ENCODE measurements at places on chromosomes 7 and 10.
A peak's percentile ranks its signal among the peaks of the same experiment; 100 is the strongest.

DNA sequence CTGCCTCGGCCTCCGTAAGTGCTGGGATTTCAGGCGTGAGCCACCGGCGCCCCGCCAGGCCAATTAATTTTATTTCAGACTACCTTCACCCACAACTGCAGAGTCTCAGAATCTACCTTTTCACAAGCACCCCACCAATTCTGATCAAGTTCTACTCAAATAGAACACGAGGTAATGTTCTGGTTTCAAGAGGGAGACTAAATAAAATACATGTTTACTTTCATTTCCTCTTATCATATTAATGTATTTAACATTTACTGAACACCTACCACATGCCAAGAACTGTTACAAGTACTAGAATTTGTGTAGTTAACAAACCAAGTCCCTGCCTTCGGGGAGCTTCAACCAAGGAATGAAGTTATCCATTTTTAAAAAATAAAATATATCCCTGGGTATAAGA lies 25.5 kb upstream of the RGS10 start:
- DNase-seq = no peak

DNA sequence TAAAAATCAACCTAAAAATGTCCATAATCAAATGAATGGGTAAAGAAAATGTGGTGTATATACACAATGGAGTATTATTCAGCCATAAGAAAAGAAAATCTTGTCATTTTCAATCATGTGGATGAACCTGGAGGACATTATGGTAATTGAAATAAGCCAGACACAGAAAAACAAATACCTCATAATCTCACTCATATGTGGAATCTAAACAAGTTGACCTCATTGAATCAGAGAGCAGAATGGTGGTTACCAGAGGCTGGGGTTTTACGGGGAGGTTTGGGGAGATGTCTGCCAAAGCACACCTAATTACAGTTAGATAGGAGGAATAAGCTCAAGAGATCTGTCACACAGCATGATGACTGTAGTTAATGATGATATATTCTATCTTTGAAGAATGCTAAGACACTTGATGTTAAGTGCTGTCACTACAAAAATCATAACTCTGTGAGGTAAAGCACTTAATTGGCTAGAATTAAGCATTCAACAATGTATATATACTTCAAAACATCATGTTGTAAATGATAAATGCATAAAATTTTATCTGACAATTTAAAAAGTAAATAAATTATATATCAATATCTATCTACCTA lies 39.1 kb upstream of the TNPO3 start:
- DNase-seq = no peak

DNA sequence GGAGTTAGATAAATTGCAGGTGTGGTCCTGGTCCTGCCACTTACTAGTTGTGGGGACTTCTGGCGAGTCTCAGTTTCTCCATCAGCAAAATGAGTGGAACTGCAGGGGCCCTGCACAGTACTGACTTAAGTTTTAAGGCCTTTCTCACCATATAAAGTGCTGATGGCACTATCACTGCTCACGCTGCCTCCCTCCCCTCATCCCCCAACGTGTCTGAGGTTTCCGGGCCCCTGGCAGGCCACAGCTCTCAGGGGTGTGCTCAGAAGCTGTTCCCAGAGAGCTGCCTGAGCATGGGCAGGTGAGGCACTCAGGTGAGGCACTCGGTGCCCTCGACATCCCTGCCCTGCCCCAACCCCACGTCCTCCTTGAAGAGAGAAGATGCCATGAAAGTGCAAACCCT lies 74.2 kb downstream of the VOPP1 start:
- no peak for DNase-seq

DNA sequence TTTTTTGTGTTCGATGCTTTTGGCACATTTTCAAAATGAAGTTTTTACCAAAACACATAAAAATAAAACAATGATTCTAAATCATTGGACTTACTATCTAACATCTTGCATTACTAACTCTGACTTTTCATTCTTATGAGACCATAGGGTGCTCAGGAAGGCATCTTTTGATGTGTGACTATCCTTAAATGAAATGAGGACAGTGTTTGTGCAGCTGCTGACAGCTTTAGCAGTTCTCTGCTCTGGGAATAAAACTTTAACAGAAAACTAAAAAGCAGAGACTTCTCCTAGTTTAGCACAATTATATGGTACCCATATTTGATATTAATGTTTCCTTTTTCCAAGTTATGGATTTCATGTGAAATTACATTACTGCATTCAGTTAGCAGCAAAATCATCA lies 471.6 kb downstream of the ARL4A start:
- DNase-seq = no peak

- DNase-seq = no peak
Measured at GRCh38 chr7:120725376-120726039, 132.4 kb downstream of the TSPAN12 start.

DNA sequence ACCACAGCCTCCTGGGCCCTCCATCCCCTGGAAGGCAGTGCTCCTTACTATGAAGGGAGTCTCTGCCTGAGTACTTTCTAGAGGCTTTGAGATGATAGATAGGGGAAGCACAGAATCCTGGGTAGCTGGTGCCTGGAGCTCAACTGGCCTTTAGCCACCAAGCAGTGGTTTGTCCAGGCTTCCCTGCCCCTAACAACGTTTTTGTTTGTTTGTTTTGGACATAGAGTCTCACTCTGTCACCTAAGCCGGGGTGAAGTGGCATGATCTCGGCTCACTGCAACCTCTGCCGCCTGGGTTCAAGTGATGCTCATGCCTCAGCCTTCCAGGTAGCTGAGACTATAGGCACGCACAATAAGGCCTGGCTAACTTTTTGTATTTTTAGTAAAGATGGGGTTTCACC lies 289.4 kb downstream of the PLXNA4 start:
- no peak for DNase-seq

DNA sequence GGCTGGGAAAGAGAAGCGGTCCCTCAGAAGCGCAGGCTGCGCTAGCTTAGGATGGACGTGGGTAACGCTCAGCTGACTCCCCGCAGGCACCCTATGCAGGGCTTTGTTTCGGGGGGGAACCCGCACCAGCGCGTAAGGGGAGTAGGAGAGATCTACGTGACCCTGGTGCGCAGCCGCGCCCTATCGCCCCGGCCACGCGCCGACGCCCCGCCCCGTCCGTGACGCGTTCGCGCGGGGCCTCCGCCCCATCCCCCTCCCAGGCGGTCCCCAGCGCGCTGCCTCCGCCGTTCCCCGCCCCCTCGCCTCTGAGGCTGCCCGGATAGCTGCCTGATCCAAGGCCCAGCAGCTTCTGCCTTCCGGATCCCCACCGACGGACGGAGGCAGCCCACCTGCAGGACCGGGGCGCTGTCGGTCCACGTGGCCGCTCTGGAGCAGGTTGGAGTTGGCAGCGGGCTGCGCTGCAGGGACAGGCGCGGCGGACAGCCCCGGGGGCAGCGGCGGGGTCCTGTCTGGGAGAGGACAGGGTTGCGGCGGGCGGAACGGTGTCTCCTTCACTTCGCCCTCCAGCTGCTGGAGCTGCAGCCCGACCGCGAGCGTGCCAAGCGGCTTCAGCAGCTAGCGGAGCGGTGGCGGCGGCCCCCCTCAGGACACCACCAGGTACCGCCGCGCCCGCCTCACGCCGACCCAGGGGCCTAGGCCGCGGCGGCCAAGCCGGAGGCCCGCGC lies at the start of gene VDAC2:
TSS of gene VDAC2 (plus strand) at position 515 of the 725 bp plus-strand sequence. CDS start 363 bp downstream, outside the sequence.
- DNase-seq = peak; percentile 95

GRCh38 chr7:22356701-22357310 lies at the start of gene RAPGEF5:
TSS of gene RAPGEF5 (minus strand) at chr7:22357154. CDS start at chr7:22357060, 94 bp downstream.
- DNase-seq = no peak

GRCh38 chr7:99478464-99479440 lies 6.1 kb downstream of the ZNF789 start:
- no peak for DNase-seq

DNA sequence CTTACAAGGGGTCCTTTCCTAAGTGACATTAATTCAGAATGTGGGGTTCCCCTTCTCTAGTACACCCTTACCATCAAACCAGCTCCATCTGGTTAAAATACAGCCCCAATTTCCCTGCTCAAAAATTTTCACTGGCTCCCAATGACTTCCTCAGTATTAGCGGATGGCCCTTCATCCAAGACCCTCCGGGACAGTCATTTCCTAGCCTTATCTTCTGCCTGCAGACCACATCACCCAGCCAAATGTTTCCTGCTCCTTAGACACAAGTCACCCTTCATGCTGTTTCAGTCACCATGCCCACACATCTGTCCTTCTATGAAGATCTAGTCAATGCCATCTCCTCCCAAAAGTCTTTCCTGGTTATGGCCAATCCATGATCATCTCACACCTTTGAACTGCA lies 45.2 kb downstream of the PARD3 start:
- DNase-seq = no peak

DNA sequence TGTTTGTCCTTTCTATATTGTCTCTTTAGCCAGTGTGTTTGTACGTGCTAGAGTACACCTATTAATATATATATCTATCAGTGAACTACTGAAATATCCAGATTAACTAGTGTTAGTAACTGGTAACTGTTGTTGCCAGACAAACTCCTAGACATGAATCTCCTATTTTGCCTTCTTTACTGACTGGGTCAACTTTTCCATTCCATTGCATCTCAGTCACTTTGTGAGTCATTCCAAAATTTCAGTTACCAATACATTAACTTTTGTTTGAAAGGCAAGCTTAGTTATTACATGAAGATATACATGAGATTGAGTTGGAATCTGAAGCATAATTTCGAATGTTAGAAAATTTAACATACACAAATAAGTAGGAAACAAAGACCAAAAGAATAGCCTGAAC lies 51.4 kb downstream of the BTAF1 start:
- no peak for DNase-seq

- DNase-seq = no peak
Measured at GRCh38 chr10:59585046-59585700, 124.5 kb downstream of the SLC16A9 start.

DNA sequence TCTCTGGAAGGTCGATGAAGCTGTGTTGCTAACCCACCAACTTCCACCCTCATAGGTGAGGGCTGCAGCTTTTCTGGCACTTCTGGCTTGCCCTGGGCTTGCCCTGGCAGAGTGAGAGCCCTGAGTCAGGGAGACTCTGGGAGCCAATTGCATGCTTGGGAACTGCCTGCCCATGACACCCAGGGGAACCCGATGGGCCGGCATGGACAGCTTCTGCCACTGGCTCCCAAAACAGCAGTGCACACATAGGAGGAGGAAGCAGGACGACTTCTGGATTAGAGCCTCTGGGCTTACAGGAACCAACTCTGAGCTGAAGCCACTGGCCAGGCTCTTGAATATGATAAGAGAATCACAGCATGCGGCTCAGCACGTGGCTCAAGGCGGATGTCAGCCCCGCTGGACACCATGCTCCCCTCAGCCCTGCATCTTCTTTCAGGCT lies 135.2 kb upstream of the UNC5B start:
- no peak for DNase-seq

DNA sequence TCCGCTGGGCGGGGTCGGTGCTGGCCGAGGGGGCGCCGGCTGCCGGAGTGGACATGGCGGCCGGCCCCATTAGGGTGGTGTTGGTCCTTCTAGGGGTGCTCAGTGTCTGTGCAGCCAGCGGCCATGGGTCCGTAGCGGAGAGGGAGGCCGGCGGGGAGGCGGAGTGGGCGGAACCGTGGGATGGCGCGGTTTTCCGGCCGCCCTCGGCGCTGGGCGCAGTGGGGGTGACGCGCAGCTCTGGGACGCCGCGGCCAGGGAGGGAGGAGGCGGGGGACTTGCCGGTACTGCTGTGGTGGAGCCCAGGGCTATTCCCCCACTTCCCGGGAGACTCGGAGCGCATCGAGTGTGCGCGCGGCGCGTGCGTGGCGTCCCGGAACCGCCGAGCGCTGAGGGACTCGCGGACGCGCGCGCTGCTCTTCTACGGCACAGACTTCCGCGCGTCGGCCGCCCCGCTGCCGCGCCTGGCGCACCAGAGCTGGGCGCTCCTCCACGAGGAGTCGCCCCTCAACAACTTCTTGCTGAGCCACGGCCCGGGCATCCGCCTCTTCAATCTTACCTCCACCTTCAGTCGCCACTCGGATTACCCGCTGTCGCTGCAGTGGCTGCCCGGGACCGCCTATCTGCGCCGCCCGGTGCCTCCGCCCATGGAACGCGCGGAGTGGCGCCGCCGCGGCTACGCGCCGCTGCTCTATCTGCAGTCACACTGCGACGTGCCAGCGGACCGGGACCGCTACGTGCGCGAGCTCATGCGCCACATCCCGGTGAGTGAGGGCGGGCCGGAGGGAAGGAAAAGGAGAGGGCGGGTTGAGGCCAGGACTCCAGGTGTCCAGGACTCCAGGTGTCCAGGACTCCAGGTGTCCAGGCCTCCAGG lies 9.3 kb upstream of the CHCHD1 start:
- peak; percentile 62 for DNase-seq

GRCh38 chr10:51257511-51258248 lies 183.4 kb downstream of the PRKG1 start:
- no peak for DNase-seq

GRCh38 chr10:68202960-68203353 lies 29.0 kb downstream of the ATOH7 start:
- no peak for DNase-seq

DNA sequence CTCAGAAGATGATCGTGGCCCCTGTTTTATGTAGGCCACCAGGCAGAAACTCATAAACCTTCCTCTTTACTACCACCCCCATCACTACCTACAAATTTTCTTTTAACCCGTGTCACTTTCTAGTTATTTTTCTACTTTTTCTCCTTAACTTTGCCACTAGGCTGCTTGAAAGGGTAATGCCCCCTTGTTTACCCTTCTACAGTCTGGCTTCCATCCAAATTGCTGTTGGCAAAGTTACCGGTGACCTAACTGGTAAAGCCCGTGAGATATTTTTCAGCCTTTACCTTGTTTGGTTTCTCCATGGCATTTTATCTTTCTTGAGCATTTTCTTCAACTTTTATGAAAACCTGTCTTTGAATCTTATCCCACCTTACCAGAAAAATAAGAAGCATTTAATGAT lies 153.0 kb downstream of the WNT2 start:
- no peak for DNase-seq

- DNase-seq = no peak
Measured at GRCh38 chr7:44131173-44132029, 8.1 kb upstream of the POLD2 start.

DNA sequence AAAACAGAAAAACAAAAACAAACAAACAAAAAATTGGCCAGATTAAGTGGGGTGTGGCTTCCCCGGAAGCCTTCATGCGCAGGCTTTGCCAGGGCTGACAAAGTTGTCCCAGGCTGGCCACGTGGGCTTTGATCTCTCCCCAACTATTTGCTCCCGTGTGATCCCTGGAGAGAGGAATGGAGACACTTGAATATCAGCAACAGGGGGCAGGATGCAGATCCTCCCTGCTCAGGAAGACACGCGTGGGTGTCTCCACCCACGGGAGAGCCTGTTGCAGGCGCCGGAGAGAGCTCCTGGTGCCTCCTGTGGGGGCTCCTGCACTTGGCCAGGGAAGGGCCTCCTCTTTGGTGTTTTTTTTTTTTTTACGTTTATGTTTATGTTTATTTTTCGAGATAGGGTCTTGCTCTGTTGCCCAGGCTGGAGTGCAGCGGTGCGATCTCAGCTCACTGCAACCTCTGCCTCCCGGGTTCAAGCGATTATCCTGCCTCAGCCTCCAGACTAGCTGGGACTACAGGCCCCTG lies 19.0 kb downstream of the TRIM56 start:
- DNase-seq = no peak

DNA sequence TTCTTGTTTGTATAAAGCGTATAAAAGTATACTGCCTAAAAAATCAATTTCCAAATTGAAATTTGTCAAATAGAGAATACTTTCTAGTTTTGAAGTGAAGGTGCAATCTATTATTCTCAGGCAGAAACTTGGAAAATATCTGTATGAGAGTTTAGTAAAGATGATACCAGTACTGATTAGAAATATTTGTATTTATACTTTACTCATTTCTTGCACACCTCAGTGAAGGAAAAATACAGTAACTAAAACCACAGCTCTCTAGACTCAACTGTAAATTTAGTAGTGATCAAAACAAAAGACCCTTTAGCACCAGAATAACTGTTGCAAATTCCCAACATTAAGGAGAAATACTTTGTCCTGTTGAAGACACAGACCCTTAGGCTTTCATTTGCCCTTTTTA lies 71.3 kb upstream of the CYP26C1 start:
- DNase-seq = no peak
